Esophagus squamous epithelium (tissue), 5 donors: ENCODE measurements at places on chromosomes 2 and 18. TPM values are rescaled to one million over a fixed set of nuclear protein-coding genes. Genes with fewer than 3 reads are reported as not detected.

Gene ANKRD30BL
- total RNA-seq, result not detected

Gene RBBP8
- total RNA-seq, result 22.3 TPM

Gene SLC19A3
- 1.1 TPM for total RNA-seq

Gene COL4A3
- 0.26 TPM for total RNA-seq

Gene AGBL5
- 4.7 TPM for total RNA-seq

Gene ALPG
- not detected for total RNA-seq

GRCh38 chr2:80154231-80154915 is 150.2 kb downstream of the LRRTM1 start:
- no peaks in the 10 kb centered on the region for H3K27me3 ChIP-seq
- H3K4me3 ChIP-seq, result no peak overlapping the region
- no peaks in the 10 kb centered on the region for H3K36me3 ChIP-seq
- H3K4me1 ChIP-seq, result no peaks in the 10 kb centered on the region
- no peak for DNase-seq
- H3K27ac ChIP-seq, result no peak overlapping the region

Gene APCDD1
- 49.1 TPM for total RNA-seq

DNA sequence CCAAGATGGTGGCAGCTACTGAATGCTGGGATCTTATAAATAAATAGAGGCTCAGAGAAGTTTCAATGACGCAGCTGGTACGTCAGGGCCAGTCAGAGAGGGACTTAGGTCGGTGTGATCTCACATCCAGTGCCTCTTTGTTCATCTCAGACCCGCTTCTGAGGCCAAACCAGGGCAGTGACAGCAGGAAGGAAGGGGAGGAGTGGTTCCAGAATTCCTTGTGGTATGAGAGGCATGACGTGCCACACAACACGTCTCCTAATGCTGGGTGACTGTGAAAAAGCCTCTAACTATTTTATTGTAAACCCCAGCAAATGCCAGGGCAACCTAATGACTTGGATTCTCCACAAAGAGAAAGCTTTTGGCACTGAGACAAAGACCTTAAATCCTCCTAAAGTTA is 423.3 kb downstream of the LPIN1 start:
- peak overlapping the region; percentile 68 for H3K27ac ChIP-seq
- DNase-seq, result no peak
- H3K4me1 ChIP-seq, result peaks cover 20% of the 10 kb centered on the region
- no peaks in the 10 kb centered on the region for H3K36me3 ChIP-seq
